Left kidney (tissue), 8 donors: ENCODE measurements at places on chromosomes 6 and 20. TPM values are rescaled to one million over a fixed set of nuclear protein-coding genes. Genes with fewer than 3 reads are reported as not detected.

Gene KIF3B
- 46.1 TPM for polyA plus RNA-seq

DNA sequence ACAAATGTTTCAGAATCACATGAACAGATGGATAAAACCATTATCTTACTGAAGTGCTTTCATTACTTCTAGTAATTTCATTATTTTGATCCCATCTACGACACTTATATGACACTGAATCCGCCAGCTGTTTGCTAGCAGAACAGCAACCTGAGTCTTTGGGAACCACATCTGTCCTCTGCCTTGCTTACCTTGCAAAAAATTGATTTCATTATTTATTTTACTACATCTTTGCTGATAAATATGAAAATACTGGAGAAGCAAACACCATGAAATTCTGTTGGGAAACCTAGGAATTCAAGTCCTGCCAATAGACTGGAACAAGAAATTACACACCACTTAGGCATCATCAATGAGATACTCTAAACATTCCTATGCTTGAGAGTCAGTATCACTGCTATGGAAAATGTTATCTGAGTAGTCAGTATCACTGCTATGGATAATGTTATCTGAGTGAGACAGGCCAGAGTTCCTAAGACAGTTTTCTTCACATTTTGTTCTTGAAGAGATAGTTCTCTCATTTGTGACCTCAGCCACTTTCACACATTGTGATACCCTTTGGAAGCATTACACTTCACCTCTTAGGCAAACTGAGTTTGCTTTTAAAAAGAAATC, 91.9 kb downstream of the PDE10A start:
- no peak for DNase-seq

DNA sequence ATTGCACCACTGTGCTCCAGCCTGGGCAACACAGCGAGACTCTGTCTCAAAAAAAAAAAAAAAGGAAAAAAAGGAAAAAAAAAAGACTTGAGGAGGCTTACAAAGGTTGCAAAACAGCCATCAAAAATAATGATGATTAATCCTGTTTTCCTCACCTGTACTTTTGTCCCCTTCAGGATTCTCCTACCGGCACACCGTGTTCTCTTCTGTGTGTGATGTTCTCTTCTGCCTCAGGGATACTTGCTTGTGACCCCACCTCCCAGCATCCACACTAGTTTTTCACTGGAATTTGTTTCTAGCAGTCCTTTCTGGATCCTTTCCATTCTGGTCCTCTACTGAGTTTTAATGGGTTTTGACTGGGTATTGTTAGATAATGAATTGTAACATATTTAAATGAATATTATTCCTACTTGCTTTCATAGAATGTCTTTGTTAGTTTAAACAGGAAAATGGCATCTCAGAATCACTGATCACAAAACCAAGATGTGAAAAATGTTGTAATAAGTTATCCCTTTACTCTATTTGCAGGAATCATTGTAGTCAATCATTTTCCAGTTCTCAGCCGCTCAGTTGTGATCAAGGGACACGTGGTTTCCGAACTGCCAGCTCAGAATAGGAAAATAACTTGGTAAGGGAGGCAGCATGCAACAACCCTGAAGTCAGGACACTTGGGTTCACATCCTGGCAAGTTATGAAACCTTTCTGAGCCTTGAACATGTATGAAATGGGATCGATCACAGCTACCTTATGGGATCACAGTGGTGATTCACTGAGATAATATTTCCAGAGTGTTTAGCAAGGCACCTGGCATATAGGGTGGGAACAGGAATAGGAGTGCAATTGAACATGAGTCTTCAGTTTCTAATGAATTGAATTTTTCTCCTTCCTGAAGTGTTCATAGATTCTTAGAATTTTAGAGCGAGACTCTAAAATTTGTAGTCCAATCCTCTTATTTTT, 8.5 kb downstream of the C6orf89 start:
- DNase-seq: no peak

GRCh38 chr6:70549327-70549726, 17.4 kb upstream of the SDHAF4 start:
- DNase-seq: no peak

- peak; percentile 22 for DNase-seq
These were observed 376.9 kb downstream of the RNGTT start for GRCh38 chr6:88586371-88587149.

DNA sequence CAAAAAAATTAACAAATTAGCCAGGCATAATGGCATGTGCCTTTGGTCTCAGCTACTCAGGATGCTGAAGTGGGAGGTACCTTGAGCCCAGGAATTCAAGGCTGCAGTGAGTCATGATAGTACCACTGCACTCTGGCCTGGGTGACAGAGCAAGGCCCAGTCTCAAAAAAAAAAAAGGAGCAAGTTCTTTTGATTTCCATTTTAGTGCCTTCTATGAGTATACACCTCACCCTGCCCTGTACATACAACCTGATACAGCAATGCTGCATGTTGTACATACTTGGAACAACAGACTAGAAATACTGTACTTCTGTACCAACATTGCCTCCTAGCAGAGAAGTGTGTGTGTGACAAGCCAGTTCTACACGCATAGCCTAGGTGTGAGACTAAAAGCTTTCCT, 97.3 kb upstream of the CARMIL1 start:
- no peak for DNase-seq

DNA sequence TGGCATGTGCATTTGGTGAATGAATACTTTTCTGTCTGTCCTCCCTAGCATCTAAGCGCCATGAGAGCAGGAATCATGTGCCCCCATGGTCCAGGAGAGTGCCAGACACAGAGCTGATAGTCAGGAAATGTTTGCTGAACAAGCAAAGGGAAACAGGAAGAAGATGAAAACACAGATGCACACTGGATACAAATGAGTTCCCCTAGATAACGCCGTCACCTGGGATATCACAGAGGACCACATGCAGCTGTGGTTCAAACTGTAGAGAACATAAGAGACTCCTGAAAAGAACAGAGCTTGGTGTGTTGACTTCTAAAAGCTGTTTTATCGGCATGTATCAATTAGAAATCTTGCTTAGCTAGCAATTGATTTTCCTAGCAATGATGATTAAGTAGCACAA, 293.7 kb downstream of the BTBD3 start:
- no peak for DNase-seq

DNA sequence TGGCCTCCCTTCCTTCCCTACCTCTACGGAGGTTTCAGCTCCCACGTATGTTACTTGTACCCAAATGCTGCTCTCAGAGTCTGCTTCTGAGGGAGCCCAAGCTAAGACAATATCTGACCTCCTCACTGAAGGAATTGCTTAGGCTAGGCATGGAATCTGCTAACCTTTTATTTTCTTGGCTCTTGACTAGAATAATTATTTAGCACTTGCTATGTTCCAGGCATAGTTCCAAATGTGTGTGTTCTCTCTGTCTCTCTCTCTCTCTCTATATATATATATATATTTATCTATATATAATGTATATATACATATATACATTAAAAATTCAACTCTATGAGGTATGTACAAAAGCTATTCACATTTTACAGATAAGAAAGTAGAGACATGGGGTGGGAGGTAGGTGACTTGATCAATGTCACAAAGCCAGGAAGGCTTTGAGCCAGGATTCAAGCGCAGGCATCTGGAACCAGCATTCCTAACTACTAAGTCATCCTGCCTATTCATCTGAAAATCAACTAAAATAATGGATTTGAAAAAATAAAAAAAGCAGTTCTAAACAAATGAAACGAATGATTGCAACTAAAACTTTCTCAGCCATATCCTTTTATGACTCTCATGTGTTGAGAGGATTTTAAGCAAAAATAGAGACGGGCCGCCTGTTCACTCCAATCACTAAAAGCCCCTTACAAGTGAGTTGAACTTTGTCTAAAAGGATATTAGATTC, 189.7 kb upstream of the JAG1 start:
- no peak for DNase-seq

DNA sequence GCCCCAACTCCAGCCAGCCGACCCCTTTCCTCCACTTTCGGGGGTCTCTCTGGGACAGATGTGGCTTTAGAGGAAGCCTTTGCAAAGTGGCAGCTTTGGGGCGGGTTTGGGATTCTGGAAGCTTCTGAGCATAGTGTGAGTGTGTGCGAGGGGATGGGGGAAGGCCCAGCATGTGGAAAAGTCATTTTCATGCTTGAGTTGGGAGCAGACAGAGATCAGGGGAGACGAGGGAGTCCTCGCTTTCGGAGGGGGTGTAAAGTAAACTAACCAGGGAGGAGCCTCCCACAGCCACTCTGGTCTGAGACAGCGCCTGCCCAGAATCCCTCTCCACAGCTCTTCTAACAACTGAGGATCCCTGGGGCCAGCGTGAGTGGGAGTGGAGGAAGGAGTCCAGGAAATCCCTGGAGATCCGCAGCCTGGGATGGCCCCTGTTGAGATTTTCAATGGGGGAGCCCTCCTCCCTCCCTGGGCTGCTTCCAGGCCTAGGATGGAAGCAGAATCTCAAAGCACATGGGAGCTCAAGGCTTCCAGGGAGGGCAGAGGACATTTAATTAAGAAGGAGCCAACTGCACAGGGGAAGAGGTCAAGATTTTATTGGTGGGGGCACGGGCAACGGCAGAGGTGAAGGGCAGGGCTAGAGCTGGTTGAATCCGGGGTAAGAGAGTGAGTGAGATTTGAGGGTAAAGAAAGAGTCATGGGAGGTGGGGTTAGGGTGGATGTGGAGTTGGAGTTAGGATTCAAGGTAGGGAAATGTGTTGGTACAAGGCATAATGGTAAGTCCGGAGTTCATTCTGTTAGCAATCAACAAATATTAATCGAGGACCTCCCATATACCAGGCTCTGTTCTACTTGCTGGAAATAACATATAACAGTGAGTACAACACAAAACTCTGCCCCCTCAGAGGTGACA, 102.3 kb upstream of the FOXP4 start:
- no peak for DNase-seq

GRCh38 chr6:87806099-87806498, 104.1 kb upstream of the AKIRIN2 start:
- DNase-seq: no peak

GRCh38 chr20:59413326-59413865, 113.0 kb downstream of the EDN3 start:
- no peak for DNase-seq

Gene FOXA2
- not detected for polyA plus RNA-seq

Gene C6orf15
- polyA plus RNA-seq: not detected
